ENCODE measurements at places on chromosomes 2 and 18.

GRCh38 chr2:46076875-46077274, 220.3 kb upstream of the EPAS1 start:
- DNase-seq: no peak

DNA sequence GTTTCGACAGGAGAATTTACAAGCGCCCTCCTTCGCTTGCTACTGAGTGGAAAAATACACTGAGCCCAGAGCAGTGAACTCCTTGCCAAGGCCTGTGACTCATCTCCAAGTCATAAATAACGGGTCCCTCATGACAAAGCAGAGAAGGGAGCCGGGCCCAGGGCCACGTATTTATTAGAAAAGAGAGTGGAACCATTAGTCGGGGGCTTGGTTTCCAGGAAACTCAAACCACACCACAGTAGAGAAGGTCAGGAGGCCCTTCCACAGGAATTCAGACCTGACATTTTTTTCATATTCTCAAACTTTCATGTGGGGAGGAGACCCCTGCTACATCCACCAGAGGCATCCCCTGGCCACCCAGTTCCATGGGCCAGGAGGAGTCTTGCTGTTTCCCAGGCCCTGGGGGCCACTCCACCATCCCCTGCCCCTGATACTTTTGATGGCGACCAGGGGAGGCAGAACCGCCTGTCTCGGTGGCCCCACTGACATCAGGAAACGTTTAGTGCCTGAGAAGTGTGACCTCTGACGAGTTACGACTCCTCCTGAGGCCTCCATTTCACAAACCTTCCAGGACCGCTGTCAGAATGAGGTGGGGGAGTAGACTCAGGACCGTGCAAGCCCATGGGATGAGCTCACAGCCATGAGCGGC, 289.7 kb downstream of the DYSF start:
- no peak for DNase-seq

DNA sequence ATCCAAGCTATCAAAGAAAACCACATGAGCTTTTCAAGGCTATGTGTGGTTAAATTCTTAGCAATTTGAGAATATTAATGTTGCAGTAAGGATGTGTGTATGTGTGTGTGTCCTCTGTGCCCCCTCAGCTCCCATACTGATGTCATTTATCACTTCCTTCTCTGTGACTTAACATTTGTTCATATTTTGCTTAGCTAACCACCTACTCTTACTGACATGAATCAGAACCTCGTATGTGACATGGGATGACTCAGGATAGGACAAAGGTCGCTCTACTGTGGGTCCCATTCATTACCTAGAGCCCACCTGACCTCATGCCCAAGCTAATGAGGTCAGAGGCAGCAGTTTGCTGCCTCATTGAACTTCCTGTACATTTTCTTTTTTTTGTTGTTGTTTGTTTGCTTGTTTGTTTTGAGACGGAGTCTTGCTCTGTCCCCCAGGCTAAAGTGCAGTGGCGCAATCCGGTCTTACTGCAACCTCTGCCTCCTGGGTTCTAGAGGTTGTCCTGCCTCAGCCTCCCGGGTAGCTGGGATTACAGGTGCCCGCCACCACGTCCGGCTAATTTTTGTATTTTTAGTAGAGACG, 36.3 kb downstream of the MOGAT1 start:
- no peak for DNase-seq

GRCh38 chr18:58322464-58322863, 278.4 kb downstream of the NEDD4L start:
- DNase-seq: no peak

- peak; percentile 64 for DNase-seq
Measured at GRCh38 chr18:37270038-37270665, 295.4 kb downstream of the CELF4 start.

- no peak for DNase-seq
Measured at GRCh38 chr18:44834867-44835469, 154.3 kb downstream of the SETBP1 start.

- DNase-seq: no peak
Measured at GRCh38 chr2:47198985-47199451, 43.9 kb upstream of the STPG4 start.

- no peak for DNase-seq
Measured at GRCh38 chr2:134491771-134492441, 226.9 kb downstream of the TMEM163 start.

GRCh38 chr2:188046437-188046836, 245.2 kb upstream of the GULP1 start:
- no peak for DNase-seq

DNA sequence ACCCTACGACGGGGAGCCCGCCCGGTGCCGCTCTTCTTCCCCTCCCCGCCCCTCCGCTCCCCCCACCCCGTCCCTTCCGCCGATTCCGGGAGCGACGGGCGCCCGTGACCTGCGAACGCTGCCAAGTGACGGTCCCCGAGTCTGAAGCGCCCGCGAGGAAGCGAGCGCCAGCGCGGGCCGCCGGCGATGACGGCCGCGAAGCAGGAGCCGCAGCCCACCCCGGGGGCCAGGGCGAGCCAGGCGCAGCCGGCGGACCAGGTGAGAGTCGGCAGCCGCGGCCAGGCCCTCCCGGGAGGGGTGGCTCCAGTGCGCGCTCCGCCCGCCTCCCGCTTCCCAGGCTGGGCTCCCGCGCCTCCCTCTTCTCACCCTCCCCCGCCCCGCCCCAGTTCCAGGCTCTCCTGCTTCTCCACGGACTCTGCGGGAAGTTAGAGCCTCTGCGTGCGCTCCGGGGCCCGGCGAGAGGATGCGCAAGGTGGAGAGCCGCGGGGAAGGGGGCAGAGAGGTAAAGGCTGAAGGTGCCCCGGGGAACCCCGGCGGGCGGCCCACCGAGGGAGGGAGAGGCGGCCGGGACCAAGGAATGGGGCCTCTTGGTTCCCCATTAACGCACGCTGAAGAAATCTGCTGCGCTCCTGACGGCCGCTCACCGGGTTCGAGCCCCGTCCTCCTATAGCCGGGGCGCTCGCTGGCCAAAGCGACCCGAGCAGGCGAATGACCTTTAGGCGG, 719.5 kb downstream of the DPP10 start:
- DNase-seq: peak; percentile 58

- DNase-seq: no peak
Measured at GRCh38 chr2:238144262-238144661, 5.8 kb downstream of the KLHL30 start.

DNA sequence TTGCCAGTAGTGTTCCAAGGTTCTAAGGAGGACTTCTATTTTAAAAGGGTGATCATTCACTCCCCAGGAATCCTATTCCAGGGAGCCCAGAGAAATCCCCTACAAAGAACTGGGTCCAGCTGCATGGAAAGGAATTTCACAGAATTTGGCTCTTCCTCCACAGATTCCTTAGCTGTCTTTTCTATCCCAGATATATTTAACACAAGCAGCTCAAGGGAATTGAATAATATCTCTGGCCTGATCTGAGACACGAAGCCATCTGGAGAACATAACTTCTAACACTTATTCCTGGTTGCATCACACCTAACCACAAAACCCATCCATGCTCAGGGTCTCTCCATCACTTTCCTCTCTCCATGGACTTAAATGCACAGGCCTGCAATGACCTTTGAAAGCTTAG, 306.7 kb upstream of the ACVR2A start:
- no peak for DNase-seq

DNA sequence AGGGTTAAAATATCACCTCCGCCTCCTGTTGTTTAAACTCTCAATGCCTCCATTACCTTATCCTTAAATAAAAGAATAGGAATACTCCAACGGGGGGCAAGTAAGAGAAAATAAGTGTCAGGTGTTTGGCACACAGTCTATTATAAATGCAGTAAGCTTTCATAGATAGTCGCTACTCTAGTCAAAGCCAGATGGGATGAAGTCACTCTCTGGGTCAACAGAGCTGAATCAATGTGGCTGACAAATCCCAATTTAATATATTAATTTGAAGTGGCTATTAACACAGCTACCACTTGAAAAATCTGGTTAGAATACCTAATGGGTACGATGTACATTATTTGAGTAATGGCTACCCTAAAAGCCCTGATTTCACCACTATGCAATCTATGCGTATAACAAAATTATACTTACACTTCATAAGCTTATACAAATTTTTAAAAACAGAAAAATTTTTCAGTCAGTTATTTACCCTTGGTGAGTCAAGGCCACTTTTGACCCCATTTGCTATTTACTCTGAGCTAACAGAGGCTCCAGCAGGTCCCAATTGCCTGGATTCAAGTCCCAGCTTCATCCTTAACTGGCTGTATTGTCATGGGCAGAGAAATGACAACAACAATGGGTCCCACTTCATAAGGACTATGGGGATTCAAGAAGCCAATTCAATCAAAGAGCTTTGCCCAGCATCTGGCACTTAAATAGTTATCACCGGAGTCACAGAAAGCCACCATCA, 167.5 kb upstream of the PID1 start:
- DNase-seq: no peak

- DNase-seq: no peak
Measured at GRCh38 chr2:201345625-201346213, 11.4 kb downstream of the FLACC1 start.

- DNase-seq: no peak
Measured at GRCh38 chr18:26503382-26503781, 45.0 kb downstream of the KCTD1 start.

DNA sequence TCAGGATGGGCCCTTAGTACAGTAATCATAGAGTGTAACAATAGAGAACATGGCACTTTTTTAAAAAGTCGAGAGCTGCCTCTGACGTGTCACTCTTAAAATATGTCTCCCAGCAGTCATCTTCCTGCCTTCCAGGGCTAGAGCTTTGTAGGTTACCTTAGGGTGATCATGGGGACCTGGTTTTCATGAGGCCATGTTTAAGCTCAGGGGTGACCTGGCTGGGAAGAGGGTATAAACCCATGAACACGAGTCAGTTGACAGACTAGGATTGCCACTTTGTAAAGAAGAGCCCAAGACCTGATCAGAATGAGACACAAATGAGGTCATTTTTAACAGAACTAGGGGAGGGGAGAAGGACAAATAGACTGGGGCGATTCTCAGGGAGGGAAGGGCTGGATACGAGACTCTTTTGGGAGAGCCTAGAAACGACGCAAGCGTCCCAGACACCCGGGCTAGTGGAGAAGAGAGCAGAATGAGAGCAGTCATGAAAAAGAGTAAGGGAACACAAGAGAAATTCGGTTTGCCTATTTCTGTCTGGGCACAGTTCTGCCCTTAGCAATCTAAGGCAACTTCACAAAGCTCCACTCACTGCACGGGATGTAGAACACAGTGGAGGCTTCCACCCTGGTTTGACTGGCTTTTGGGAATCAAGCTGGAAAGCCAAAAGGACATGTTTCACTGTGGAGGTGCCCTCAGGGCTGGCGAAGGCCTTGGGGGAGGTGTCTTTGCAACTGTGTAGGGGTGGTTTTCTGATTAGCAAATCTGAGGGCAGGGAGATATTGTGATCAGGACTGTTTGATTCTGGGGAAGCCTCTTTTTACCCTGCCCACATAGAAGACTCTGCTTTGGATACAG, 1.8 kb upstream of the RAB31 start:
- DNase-seq: no peak

DNA sequence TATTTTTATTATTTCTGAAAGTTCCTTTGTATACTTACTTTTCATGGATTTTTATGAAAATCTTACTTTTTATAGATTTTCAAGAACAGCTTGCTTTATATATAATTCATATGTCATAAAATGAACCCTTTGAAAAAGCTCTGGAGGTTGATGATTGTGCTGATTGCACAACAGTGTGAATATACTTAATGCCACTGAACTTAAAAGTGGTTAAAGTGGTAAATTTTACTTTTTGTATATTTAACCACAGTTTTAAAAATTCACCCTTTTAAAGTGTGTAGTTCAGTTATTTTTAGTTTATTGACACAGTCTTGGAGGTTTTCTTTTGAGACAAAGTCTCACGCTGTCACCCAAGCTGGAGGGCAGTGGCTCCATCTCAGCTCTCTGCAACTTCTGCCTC, 8.4 kb downstream of the SANBR start:
- DNase-seq: no peak

DNA sequence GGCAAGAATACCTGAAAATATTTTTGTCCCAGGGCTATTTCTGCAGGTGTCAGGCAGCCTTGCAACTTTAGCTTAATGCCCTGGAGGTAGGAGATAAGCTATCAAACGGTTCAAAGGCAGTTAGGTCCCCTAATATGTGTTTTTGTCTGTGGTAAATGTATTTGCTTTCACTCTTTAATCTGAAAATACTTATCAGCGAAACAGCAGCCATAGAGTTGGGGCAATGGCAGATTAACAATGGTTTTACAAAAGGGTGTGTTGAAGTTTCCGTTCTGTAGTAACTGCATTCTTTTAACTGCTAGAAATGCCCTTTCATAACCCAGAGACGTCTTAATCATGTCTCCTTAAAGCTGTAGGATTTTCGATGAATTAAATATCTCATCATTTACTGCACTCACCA, 265.0 kb upstream of the TRIB2 start:
- DNase-seq: no peak

DNA sequence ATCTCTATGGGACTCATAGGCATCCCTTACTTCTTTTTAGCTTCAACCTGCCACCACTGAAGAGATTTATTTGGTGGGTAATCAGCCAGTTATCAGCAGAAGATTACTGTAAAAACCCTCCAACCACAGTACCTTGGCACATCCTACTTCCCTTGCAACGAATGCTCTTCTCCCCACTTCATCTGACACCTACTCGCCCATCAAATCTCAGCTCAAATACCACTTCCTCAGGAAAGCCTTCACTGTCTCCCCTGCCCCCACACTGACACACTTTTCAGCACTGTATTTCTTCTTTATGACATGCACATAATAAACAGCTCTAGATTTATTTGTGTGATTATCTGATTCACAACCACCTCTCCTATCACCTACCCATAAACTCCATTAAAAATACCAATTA, 3.1 kb downstream of the KDSR start:
- no peak for DNase-seq

DNA sequence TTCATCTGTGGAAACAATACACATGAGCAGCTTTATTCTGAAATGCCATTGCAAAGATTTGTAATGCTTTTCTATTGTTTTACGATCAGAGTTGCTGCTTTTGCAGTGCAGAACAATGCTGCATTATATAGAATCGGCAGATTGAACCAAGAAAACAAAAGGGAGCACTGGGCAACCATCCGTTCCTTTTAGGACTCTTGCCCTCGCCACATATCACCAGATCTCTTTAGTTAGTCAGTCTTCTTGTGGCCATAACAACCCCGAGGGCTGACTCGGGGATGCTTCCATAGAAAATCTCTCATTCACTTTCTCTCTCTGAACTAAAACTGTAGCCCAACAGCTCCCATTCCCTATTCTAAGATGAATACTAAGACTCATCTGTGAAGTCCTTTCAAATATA, 340.4 kb downstream of the NRXN1 start:
- DNase-seq: no peak

GRCh38 chr2:216548901-216549331, 50.3 kb downstream of the RPL37A start:
- DNase-seq: no peak

DNA sequence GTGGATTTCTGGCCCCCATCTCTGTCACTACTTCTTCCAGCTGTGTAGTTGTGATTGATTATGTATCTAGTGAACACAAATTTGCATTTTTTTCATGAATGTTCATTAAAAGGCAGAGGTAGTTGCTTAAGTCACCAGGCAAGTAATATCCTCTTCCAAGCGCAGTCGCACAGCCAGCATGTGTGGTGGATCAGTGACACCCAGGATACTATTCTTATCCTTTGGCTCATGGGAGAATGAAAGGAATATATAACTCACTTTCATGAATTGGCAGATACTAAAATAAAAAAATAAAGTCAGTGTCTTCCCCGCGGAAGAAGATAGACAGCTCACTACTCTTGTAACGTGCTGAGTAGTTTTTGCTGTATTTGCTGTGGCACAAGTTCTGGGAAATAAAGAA, 387.8 kb downstream of the CDH7 start:
- no peak for DNase-seq

- DNase-seq: no peak
Measured at GRCh38 chr2:238596571-238597551, 170.1 kb downstream of the ASB1 start.

Data from WTC11 (cell line).